DMS53 (cell line): ENCODE measurements at places on chromosomes 4 and X.
A peak's percentile ranks its signal among the peaks of the same experiment; 100 is the strongest.

DNA sequence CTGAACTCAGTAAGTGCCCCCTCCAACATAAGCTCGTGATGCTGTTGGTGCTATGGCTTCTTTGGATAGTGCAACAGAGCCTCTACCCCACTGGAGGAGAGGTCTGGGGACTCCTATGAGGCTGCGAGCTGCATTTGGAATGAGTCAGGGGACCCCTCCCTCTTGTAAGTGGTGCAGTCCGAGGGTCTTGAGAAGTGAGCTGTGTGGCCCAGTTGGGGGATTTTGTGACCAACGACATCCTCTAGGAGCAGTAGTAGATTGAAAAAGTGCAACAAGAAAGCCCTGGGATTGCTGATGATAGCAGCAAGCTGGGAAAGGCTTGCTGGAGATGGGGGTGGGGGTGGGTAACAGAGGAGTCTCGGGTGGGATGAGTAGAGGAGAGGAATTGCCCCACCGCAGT, 3.1 kb downstream of the FRMPD3 start:
- no peak for DNase-seq

GRCh38 chr4:78667764-78668163, 108.4 kb upstream of the BMP2K start:
- no peak for DNase-seq

DNA sequence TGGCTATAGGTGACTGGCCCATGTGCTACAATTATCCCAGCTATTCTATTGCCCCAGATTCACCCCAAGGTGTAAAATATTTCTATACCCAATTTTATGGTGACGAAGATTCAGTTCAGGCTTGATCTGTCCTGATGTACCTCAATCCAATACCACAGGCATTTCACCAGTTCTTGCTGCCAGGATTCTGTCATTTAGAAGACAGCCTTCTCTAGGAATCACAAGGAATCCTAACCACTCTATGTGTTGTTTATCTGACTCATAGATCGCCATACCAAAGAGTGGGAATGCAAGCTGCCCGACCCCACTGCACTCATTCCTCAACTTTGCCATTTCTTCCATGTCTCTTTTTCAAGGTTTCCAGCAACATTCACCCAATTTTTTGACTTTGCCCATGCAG, 355.0 kb upstream of the EMCN start:
- no peak for DNase-seq

GRCh38 chr4:24770032-24770584, 25.3 kb upstream of the SOD3 start:
- peak; percentile 44 for DNase-seq

DNA sequence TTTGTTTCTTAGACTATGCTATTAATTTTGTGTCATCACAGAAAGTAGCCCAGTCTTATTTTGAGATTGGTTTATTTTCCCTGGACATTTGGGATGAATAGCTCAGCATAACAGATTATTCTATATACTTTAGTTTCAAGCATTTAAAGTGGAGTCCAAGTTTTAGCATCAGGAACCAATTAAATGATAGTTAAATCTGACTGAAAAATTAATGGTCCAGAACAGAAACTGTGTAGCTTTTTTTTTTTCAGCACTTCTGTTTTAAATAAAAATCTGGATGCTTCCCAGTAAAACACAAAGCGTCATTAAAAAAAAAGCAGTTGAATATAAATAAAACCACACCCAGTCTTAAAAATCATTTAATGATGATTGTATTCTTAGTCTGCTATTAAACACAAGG, 59.4 kb upstream of the PITX2 start:
- no peak for DNase-seq

DNA sequence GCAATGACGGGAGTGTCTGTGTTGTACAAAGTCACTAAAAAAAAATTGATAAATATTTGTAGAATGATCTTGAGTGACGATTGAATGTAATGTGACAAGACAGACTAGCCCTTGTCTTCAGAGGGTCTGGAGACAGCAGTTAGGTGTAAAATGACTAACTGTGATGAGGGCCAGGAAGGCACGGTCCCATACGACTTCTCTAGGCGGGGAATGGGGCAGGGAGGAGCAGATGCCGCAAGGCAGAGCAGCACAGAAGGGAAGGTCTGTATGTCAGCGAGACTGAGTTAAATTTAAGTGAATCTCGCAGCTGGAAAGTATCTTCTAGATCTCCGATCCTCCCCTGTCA, 405 bp downstream of the CENPE start:
- no peak for DNase-seq

- DNase-seq, result no peak
These were observed 40.1 kb downstream of the SORBS2 start for GRCh38 chr4:185771711-185772390.

GRCh38 chrX:46376246-46376885, 168.9 kb downstream of the ZNF674 start:
- peak; percentile 72 for DNase-seq

DNA sequence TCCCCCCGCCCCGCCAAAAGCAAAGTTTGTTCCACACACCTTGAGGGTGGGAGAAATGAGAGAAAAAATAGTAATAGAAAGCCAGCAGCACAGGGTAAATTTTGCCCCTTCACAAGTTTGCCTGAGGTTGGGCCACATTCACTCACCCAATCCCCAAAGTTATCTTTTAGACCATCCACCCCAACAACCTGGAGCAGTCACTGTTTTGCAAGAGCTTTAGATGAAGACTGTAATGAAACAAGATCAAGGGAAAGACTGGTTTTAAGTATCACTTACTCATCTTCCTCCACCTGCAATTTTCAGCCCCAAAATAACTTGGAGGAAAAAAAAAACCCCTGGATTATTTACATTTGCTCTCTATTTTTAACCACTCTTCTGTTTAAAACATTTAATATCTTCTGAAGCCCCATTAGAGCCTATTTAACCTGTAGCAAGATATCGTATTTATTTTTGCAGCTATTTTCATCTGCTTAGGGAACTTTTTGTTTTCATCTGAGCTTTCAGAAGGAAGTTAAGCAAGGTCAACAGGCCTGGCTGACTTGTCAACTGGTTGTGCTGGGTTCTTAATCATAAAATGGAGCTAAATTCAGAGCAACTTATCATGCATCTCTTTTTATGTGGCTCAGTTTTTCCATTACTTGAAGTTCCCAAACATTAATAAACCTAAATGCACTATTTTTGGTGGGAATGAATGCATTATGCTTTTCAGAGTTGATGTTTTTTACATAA, 24.6 kb upstream of the TBL1X start:
- DNase-seq, result peak; percentile 0

- DNase-seq, result no peak
These were observed 142.5 kb downstream of the RASL11B start for GRCh38 chr4:53004497-53005148.

DNA sequence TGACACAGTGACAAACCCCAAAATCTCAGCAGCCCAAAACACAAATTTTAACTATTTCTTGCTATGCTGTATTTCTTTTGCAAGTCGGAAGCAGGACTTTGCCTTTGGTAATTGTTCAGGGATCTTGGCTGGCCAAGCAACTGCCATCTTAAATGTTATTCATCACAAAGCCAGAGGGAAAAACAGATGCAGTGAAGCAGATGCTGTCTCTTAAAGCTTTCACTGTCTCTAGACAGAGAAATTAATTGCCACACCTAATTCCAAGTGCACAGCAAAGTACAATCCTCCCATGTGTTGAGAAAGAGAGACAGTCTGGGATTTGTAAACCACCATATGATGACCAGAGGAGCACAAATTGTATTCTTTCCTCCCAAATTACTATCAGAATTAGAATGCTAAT, 30.0 kb upstream of the GALNT7 start:
- DNase-seq, result no peak

- DNase-seq, result no peak
These were observed 178.4 kb downstream of the MGST2 start for GRCh38 chr4:139844057-139844456.

DNA sequence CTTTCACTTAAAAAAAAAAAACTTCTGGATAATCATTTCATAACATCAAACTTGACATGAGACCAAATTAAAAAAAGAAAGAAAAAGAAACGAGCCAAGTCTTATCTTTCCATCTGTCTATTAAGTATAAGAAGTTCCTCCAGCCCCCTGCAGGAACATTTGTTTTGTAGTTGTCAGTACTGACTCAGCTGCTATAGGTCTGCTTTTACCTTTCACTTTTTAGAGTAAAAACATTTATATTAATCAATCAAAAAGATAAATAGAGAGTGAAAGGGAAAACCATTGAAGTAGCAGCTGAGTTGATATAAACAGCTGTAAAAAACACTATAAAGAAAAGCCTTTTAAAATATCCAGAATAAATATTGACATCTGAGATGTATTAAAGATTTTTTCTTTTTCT, 46.1 kb downstream of the CCDC158 start:
- no peak for DNase-seq

GRCh38 chr4:21625447-21625846, 323.1 kb downstream of the KCNIP4 start:
- DNase-seq, result peak; percentile 14

DNA sequence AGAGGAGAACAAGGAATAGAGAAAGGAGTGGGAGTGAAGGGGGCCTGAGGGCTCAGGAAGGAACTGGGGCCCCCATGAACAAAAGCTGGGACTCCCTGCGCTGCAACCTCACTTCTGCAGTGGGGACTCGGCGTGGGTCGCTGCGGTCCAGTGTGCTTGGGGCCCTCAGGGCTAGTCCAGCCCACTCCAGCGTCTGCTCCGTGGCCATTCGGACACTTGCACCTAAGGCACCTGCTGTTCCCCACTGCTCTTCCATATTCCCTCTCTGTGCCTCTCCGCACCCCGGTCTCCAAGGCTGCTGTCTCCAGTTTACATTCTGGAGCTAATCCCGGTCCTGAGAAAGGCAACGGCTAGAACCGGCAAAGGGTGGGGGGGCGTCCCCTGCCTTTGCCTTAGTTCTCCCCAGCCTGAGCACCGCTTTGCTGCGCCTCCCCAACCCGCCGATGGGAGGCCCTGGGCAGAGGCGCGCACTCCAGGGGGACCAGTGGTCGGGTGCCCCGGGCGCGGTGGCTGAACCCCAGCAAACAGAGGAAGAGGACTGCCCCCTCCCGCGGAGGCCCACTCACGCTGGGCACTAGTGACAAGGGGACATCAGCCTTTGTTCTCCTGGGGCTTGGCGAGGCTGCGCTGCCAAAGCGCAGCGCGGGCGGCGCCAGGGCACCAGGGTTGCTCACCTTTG, 327.7 kb upstream of the F9 start:
- peak; percentile 74 for DNase-seq

GRCh38 chr4:138085736-138086305, 156.3 kb downstream of the SLC7A11 start:
- DNase-seq, result no peak

DNA sequence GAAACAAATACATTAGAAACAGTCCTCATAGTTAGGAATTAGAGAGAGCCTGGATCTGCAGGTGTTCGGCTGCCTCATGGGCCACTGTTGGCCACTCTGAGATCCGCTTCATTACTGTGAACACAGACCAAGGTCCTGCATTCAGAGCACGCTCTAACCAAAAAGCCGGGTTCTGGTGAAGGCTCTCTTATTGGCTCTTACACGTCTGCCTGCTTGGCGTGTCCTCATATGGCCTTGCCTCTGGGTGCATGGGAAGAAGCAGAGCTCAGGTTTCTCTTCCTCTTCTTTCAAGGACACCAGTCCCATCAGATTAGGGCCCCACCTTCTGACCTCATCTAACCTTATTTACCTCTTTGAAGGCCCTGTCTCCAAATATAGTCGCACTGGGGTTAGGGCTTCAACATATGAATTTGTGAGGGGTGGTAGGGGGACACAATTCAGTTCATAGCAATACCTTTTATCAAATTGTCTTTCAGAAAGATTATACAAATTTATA, 37.1 kb upstream of the ELF2 start:
- peak; percentile 10 for DNase-seq

GRCh38 chr4:24973747-24974601, 56.8 kb downstream of the LGI2 start:
- DNase-seq, result peak; percentile 88

DNA sequence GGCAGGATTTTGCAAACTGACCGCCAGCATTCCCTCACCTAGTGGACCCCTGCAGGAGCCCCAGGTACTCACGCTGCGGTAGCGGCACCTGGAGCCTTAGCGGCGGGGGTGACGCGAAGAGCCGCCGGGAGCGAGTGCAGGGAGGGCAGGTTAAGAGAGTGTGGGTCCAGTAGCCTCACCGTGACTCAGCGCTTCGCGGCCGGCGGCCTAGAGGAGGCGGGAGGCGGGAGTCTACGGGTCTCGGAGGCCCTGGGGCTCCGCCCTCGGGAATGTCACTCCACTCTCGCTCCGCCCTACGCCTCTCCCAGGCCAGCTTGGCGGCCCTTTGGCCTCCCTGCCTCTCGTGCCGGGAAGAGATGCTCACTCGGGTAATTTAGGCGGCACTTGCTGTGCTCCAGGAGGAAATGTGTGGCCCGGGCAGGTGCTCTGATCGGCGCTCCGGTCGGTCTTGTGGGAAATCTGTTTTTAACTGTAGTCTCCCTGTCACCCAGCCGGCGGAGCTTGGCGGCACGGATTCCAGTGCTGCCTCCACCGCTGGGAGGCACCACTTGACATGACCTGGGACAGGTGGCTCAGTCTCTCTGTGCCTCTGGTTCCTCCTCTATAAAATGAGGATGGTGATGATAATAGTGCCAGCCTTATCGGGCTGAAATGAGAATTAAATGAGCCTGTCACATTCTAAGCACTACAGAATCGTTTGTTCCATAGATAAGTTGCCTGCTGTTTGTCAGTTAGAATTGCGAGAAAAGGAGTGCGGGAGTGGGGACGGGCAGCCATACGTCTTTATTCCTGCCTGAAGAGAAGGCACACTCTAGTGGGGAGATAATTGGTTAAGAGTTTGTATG, at the start of gene PIR:
TSS of gene PIR (minus strand) at position 216 of the 845 bp plus-strand sequence. CDS start 2,076 bp downstream, outside the sequence.
- peak; percentile 97 for DNase-seq

DNA sequence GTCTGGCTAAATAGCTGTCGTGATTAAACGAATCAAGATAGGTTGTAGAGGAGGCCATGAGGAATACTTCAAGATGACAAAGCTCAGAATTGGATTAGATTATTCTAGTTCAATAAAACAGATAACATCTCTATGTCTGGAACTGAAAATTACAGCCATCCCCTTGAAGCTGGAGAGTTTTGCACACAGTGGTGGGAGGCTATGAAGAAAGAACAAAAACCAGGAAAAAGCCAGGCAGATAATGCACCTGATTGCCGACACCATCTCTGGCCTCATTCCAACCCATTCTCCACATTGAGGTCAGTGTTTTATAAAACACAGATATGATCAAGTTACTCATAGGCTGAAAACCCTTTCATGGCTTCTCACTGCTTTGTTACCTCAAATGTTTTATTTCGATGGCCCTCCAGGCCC, 188.3 kb downstream of the RASL11B start:
- DNase-seq, result no peak

DNA sequence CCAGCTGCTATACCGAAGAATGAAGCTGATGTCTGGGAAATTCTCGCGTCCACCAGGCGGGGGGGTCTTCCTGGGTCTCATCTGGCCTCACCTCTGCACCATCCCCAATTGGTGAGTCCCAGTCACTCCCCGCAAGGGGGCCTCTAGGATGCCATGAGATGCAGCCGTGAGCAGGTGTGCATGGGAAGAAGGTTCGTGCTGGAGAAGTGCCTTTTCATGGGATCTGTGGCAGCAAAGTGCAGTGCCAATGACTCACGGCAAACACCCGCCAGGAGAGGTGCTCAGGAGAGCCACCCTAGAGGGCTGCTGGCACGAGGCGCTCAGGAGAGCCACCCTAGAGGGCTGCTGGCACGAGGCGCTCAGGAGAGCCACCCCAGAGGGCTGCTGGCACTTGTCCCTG, 55.1 kb downstream of the CPZ start:
- no peak for DNase-seq
